ENCODE measurements at places on chromosomes 11 and 22.

GRCh38 chr11:134901955-134902918 lies 490.2 kb upstream of the B3GAT1 start:
- no peak for DNase-seq

DNA sequence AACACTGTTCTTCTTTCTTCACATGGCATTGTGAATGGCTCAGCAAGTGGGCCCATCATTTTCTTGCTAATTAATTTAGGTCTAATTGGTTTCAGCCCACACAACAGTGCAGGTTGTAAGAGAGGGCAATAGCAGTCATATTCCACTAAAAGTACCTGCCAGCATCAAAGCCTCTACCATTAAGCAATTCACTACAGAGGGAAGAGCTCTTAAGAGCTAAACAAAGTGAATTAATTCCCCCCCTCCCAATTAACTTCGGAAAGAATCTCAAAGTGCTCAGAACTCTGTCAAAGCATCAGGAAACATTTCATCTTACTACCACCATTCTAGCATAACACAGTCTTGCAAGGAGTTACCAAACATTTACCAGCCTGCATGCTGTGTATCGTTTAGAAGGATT lies 133.9 kb upstream of the UBASH3B start:
- no peak for DNase-seq

DNA sequence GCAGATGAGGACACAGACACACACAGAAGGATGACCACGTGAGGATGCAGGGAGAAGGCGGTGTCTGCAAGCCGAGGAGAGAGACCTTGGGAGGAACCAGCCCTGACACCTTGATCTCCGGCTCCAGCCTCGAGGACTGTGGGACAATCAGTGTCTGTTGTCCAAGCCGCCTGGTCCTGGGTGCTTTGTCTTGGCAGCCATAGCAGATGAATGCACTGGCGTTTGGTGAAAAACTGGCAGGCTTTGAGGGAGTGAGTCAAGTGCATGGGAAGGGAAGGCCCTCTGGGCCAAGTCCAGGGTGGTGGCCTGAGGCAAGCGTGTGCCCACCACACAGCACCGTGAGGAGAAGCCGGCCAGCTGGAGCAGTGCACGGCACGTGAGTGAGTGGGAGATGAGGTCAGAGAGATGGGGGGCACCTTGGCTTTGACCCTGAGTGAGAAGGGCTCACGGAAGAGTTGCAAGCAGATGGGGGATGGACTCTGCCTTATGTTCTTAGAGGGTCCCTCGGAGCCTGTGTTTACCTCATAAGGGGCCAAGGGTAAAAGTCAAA lies 12.4 kb upstream of the BRSK2 start:
- DNase-seq = no peak

GRCh38 chr11:38304926-38305325 lies 1706.9 kb upstream of the RAG2 start:
- no peak for DNase-seq

- no peak for DNase-seq
These were observed 687.9 kb downstream of the NTM start for GRCh38 chr11:132058211-132058772.

GRCh38 chr22:37107816-37108621 lies 1.5 kb downstream of the TMPRSS6 start:
- DNase-seq = no peak

DNA sequence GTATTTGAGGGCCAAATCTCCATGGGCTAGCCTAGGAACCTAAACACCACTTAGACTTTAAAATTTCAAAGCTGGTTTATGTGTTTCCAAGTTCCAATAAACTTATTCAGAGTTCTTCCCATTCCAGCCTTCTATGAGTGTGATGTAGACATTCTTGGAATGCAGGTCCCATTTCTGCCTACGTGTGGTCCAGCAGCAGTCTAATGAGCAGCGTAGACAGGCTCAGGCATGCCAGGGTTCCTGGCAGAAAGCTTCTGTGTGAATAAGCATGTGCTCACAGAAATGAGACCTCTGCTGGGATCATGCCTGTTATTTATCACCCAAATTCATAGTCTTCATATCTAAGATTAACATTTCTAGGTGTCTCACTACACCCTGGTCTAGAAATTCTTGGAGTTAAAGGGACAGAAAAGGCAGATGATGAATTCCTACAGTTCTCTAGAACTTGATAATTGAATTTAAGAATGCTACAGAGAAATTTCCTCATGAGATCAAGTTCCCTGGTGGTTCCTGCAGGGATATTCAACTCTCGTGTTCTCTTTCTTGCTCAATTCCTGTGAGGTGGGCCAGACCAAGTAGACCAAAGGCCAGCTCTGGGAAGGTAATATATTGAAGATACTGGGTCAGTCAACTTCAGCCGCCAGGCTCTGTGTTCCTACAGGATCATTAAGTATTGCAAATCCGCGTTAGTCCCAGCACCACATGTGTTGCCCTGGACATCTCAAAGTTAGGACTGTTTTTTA lies 17.6 kb downstream of the RNF185 start:
- no peak for DNase-seq

- no peak for DNase-seq
These were observed 3.1 kb downstream of the SLC25A22 start for GRCh38 chr11:794766-795633.

DNA sequence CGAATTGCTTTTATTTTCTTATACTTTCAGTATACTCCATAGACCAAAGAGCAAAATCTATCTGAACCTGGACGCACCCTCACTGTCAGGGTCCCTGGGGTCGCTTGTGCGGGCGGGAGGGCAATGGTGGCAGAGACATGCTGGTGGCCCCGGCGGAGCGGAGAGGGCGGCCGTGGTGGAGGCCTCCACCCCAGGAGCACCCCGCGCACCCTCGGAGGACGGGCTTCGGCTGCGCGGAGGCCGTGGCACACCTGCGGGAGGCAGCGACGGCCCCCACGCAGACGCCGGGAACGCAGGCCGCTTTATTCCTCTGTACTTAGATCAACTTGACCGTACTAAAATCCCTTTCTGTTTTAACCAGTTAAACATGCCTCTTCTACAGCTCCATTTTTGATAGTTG lies 1077.4 kb downstream of the BRD1 start:
- no peak for DNase-seq

DNA sequence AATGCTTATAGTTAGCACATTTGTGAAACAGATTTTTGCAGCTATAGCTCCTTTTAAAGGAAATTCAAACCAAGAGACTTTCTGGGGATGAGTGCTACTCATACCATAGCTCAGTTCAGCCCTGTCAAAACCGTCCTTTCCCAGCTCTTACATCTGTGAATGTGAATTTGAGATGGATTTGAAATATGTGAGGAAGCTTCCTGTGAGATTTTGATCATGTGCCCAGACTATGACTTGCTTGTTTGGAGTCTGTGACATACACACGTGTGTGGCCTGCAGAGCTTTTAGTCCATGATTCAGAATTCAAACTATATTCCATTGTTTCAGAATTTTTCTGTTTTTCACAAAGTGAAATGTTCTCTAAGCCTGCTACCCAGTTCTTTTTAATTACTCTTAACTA lies 4.4 kb upstream of the MMP1 start:
- no peak for DNase-seq

GRCh38 chr11:61697078-61697502 lies 16.9 kb downstream of the DAGLA start:
- no peak for DNase-seq

DNA sequence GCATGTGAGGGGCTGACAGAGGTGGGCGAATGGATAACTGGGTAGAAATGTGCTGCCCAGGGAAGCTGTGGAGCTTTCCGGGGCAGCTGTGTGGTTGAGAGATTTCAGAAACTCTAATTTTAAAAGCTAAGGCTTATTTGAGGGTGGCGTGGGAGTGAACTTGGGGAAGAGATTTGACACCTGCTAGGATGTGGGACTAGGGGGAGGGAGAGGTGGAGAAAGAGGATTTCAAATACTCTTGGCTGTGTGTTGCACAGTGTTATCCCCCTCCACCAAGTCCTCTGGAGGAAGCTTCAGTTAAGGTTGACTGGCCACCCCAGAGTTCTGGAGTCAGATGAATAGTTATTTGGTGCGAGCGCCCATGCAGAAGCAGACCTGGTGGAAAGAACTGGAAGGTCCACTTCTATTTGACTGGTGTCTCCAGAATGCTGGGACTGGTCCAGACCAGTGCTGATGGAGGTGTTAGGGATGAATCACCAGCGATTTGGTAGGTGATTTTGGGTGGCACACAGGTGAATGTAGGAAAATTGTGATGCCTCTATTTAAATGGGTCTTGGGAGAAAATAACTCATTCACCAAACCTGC lies 72.8 kb upstream of the ALX4 start:
- DNase-seq = no peak

DNA sequence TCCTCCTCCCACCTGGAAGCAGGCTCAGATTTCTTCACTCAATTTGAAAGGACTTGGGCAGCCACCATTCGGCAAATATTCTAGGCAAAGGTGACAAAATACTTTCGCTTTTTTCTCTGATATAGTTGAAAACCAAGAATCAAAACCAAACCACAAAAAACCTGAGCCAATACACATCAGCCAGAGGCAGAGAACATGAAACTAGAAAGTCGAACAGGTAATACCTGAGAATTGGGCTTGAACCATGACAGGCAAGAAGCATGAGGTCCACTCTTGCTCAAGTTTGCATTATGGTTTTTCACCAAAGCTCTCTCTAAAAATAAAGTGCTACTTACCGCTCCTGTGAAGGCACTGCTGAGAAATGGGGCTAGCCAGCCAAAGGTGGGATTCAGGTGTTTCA lies 26.2 kb upstream of the LDLRAD3 start:
- DNase-seq = no peak

DNA sequence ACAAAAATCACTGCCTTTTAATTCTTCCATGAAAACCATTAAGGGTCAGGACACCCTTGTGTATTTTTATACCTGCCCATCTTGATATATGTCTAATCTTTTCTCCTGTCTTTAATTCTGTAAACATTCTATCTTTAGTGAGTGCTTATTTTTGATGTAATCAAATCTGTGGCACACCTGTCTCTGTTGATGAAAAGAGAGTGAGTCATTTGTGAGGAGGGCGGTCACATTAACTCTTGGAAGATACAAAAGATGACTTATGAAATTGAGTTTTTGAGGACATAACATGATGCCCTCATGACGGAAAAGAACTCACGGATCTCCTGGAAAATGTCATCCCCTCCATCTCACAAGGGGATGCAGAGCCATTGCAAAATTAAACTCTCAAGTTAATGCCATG lies 206.5 kb upstream of the PGR start:
- no peak for DNase-seq

- no peak for DNase-seq
These were observed 23.9 kb downstream of the MYO7A start for GRCh38 chr11:77151804-77152509.

DNA sequence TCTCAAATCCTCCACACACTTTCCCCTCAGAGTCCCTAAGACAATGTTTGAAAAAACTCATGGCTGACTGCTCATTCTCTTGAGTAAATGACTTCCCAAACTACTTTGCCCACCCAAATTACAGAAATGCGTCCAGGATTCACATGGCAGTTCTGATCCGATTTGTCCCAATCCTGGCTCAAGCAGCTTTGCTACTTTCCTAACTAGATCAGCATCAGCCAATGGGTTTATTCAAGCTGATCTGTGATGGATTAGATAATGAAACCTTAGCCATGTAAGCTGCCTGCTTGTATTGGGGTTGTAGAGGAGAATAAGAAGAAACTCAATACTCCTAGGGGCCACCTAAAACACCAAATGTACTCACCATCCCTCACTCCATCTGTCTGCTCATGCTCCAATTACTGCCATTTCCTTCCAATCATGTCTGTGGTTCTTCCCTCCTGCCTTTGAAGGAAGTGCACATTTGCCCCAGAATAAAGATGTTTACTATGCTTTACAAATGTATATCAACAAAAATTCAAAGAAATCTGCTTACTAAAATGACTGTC lies 6.9 kb downstream of the RBFOX2 start:
- no peak for DNase-seq

DNA sequence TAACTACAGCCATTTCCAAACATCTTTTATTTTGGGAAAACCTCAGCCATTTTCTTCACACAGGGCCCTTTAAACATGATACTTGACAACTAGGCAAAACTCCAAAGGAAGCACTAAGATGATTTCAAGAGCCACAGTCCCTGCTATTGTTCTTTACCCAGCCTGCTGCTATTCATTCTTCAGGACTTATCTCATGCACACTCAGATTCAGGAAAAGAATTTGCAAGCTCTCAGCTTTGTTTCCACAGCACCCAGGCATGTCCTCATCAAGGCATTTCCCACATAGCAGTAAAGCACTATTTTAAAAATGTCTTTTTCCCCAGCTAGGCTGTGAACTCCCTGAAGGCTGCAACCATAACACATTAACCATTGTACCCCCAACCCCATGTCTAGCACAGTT lies 609.3 kb upstream of the CCDC90B start:
- DNase-seq = no peak

DNA sequence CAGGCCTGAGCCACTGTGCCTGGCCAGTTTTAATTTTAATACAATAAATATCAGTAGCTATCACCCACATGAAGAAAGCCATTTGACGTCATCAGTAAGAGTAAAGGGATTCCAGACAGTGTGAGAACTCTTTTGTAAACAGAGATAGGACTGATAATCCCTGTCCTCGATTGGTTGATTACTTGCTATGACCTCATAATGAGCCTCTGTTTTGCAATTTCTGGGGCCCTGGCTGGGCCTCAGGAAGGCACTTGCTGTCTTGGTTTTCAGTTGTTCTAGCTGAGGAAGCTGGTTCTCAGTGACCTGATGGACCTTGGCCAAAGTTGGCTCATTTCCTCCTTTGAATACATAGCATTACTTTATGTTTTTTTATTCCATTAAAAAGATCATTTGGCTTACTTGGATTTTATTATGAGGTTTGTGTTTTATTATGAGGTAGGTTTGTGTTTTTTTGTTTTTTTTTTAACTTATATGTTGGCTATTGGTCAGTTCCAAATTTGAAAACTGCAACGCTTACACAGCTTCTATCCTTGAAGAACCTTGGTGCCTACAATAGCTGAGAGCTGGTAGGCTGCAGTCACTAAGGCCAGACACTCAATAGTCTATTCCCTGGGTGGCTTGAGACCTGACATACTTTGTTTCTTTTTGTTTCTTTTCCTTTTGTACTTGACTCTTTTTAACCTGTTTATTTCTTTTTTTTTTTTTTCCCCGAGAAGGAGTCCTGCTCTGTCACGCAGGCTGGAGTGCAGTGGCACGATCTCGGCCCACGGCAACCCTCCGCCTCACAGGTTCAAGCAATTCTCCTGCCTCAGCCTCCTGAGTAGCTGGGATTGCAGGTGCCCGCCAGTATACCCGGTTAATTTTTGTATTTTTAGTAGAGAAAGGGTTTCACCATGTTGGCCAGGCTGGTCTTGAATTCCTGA lies 20.0 kb downstream of the MARK2 start:
- no peak for DNase-seq

DNA sequence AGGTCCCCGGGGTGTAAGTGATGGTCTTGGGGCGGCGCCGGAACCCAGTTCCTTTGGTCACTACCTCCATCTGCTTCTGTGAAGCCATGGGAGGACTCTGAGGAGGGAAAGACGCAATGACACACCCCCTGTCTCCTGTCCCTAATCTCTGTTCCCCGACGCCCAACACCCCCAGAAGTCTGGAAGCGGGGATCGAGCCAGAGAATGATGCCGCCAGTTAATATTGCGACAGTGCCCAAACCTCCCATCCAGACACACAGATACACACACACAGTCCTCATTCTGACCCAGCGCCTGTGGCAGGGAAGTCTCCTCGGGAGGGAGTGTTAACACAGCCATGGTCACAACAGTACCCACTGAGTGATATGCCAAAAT lies 352 bp downstream of the C22orf23 start:
- DNase-seq = no peak

All from renal cortex interstitium (tissue), 15 donors.